ENCODE measurements at places on chromosomes 5 and 9.

DNA sequence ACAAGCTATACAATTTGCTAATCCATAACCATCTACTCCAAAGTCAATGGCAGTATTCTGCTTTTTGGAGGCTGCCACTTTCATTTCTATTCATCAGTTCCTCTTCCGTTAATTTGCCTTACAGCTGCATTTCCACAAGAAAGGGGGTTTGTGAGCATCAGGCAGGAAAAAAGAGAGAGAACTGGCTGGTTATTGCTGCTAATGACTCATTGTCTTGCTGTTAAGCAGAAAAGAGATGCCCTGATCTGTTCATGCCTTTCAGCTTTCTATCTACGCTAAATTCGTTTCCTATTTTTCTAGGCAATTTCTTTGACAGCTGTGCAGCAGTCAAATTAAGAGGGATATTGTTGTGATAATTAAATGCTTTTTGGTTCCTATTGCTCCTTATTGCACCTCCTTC, 65.9 kb upstream of the GNAQ start:
- no peak for DNase-seq

GRCh38 chr9:33081128-33081851, 4.8 kb upstream of the SMU1 start:
- DNase-seq = peak; percentile 47

- no peak for DNase-seq
Observed at GRCh38 chr9:92666912-92667532, 2.9 kb downstream of the IPPK start.

DNA sequence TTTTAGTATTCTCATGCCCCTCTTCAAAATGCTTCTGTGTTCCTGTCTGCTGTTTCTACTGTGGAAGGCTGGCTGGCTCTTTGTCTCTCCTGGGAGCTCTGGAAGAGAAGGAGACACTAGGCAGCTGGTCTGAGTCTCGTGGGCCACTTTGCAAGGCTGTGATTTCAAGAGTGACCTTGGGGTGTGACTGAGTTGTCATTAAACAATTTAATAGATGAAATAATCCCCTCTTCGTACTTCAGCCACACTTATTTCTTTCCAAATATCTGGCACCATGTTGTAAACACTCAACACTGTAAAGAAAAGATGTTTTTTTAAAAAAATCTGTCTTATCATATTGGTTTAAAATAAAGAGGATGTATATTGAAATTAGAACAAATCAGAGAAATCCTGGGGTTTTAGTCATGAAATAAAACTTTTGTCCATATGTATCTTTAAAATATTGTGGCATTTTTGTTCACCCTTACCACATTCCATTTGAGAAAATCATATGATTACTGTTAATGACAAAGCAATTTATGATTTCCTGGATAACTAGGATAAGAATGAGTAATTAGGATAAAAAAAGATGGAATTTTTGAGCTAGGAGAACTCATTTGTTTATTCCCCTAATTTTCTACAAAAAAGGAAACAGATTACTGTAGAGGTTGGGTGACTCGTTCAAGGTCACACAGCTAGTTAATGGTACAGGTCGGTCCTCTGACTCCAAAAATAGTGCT, 200.8 kb downstream of the MAT2B start:
- DNase-seq = no peak

DNA sequence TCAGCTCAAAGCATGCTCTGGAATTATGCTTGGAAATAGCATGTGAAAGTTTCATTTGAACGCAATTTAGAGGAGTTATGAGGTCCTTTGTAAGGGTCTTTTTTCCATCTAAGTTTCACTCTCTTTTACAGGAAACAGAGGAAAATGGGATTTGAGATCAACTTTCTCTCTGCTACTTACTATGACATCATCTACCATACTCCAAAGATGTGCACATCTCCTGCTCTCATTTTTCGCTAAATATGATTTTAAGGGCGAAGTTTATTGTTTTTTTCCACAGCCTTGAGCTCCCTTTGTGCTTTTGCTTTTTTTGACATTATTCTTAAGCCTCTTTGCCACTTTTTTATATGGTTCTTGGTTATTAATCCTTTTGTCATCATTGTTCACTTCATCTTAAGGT, 125.6 kb downstream of the NNT start:
- DNase-seq = no peak

DNA sequence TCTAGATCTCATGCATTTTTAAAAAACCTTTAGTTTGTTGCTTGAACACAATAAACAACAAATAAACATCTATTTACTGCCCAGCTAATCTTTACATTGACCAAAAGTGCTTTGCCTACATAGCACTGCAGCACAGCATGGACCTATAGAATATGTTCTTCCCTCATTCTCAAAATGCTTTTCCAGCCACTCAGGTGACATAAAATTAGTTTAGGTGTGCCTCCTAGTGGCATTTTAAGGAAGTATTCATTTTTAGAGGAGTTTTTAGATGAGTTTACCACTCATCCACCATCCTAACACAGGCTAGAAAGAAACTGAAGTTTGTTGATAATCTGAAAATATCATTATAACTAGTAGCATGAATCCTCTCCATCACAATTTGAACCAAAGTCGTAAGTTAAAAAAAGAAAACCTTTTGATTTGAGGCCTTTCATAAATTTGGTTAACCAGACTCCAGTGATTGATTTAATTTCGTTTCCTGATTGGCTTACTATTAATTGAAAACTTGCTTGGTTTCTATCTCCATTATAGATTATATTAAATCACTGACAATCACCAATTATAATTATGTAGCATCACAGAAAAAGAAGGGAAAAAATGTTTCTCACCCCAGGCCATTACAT, 12.6 kb downstream of the PLGRKT start:
- no peak for DNase-seq

- no peak for DNase-seq
Observed at GRCh38 chr5:159576902-159577301, 246.6 kb upstream of the IL12B start.

- DNase-seq = no peak
Observed at GRCh38 chr5:112221128-112221527, 197.9 kb downstream of the EPB41L4A start.

GRCh38 chr5:168177831-168178450, 113.5 kb upstream of the WWC1 start:
- no peak for DNase-seq

- no peak for DNase-seq
Observed at GRCh38 chr9:90198956-90199355, 443.7 kb downstream of the DIRAS2 start.

DNA sequence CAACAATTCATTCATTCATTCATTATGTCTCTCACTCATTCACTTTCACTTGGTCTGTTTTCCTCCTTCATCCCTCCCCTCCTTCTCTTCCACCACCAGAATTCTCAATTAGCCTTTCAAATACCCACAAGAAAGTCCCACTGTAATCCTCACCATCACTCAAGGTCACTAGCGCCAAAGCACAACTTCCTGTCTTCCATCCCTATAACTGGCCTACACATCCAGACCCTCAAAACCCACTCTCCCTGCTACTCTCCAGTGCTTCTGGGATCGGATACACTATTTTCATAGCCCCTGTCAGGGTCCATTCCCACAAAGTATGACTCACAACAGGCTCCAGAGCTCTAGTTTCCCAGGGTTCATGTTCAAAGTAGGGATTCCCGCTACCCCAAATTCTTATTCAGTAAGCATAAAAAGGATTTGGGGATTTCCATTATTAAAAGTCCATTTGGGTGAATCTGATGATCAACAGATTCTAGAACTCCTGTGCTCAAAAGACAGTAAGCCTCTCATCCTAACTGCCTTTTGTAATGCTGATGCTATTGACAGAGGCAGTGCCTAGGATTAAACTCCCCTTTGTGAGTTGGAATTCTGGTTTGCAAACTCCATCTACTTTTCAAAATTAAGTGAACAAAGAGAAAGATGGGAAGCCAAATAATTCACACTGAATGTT, 250.9 kb downstream of the SEMA5A start:
- no peak for DNase-seq

DNA sequence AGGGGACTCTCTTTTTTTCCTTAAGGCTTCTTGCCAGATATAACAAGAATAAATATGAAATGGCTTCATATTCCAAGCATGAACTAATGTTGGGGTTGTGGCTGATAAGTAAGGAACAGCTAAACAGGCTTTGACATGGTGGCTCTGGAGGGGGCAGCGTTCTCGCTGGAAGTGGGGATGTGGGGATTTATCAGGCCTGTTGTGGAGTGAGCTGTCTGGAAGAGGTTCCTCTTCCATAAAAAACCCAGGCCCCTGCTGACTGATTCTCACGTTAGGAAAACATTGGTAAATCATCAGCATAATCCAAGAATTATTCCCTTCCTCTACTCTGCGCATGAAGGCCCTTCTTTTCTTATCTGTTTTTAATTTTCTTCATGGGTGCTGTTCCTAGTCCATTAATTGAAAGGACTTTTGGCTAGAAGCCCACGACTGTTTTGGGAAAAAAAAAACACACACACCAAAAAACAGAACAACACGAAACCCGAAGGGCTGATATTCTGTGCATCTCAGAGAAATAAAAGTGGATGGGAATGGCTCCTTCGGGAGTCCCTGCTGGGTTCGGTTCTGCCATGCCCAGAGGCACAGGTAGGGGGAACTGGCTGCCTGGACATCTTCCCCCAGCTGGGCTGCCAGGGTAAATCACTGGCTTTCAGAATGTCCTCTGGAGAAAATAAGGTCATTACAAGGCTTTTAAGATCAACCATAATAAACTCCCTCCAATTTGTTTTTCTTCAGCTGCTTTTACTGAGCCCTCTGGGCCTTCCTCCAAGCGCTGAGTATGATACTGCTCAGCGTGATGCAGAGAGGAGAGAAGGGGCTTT, 297.0 kb downstream of the SLIT3 start:
- no peak for DNase-seq

DNA sequence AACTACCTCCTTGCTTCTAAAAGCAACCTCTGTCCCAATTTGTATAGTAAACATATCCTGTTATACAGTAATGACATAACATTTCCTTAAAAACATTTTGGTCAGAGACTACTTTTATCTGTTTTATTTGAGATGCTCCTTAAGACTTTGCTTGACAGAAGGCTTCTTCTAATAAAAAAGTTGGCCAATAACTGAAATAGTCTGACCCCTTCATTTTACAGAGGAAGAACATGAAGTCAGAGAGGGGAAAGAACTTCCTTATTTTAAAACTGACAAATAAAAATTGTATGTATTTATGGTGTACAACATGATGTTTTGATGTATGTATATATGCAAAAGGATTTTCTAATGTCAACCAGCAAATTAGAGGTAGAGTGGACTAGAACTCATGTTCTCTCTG, 35.8 kb upstream of the SPARC start:
- DNase-seq = no peak

DNA sequence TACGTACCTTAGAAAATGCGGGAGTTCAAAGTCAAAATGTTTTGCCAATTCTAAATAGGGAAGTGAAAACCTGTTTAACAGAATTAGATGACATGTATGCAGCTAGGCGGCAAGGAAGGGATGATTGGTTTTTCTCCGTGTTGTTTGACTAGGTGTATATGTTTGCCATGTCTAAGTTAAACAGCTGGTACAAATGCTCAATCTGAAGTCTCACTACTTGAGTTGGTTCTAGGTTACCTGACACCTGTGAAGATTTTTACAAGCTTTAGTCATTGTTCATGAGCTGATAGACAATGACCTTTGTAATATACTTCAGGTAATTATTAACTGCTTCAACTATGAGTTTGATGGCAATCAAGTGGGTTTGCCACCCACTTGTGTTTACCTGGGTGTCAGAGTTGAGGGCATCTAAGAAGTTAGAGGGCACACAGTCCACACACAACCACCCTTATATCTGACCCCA, 74.3 kb downstream of the SLC44A1 start:
- no peak for DNase-seq

DNA sequence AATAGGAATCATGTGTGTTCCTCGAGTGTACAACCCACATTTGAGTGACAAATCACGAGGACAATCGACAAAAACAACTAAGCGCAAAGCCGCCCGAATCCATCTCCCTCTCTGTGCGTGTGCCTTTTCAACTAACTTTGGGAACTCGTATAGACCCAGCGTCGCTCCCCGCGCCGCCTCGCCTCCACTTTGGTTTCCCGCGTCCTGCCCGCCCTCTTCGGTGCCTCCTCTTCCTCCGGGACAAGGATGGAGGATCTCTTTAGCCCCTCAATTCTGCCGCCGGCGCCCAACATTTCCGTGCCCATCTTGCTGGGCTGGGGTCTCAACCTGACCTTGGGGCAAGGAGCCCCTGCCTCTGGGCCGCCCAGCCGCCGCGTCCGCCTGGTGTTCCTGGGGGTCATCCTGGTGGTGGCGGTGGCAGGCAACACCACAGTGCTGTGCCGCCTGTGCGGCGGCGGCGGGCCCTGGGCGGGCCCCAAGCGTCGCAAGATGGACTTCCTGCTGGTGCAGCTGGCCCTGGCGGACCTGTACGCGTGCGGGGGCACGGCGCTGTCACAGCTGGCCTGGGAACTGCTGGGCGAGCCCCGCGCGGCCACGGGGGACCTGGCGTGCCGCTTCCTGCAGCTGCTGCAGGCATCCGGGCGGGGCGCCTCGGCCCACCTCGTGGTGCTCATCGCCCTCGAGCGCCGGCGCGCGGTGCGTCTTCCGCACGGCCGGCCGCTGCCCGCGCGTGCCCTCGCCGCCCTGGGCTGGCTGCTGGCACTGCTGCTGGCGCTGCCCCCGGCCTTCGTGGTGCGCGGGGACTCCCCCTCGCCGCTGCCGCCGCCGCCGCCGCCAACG, at the start of gene GPR150:
Gene GPR150 (plus strand): TSS at position 58 of the 840 bp plus-strand sequence. CDS start 189 bp downstream, at position 247.
- DNase-seq = no peak

- DNase-seq = no peak
Observed at GRCh38 chr9:124346347-124347163, 68.7 kb downstream of the PSMB7 start.

- DNase-seq = no peak
Observed at GRCh38 chr5:150120062-150120441, 33.7 kb upstream of the CSF1R start.

- no peak for DNase-seq
Observed at GRCh38 chr9:14434158-14434504, 120.2 kb upstream of the NFIB start.

GRCh38 chr9:99130069-99130468, 25.2 kb downstream of the TGFBR1 start:
- no peak for DNase-seq

DNA sequence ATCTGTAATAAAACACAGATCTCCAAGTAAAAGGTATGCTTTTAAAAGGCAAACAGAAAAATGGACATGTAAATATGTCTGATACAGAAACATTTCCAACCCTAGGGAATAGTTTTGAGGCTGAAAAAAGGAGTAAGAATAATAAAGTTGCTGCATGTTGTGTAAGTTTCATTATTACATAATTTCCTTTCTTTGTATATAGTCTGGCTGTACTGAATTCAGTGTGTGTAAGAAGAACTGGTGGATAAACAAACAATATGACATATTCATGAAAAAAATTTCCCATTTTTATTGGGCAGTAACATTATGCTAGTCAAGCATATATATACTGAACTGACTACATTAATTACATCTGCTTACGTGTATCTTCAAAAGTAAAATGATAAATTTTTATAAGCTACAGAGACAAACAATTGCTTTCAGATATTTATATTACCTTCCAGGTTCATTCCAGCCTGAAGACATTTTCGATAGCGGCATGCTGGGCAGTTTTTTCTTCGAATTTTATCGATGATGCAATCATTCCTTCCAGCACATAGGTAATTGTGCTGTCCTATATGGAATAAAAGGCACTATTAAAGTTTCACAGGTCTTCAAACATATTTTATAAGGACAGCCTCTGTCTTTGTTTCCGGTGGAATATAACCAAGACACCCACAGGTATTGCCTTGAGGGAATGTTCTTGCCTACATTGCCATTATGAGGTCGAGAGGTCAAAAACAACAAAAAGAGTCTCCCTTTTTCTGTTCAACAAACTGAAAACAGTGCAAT, 93.6 kb downstream of the NR3C1 start:
- DNase-seq = no peak

GRCh38 chr5:10825897-10826644, 65.0 kb upstream of the DAP start:
- DNase-seq = no peak

GRCh38 chr9:71891557-71892189, 19.3 kb downstream of the ABHD17B start:
- no peak for DNase-seq

All from epithelial cell of proximal tubule (primary cell).